B cell (primary cell): ENCODE measurements at places on chromosomes 12 and 14. TPM values are rescaled to one million over a fixed set of nuclear protein-coding genes. Genes with fewer than 3 reads are reported as not detected.

Gene BHLHE41
- 1.7 and 12.0 TPM in 2 replicates for polyA plus RNA-seq

Gene MUCL1
- polyA plus RNA-seq = not detected in 2 replicates

Gene MON2
- 15.3 and 18.9 TPM in 2 replicates for polyA plus RNA-seq

Gene AQP2
- not detected in 2 replicates for polyA plus RNA-seq

Gene B4GALNT1
- 0.04 and 0.12 TPM in 2 replicates for polyA plus RNA-seq

Gene PZP
- polyA plus RNA-seq = not detected in 2 replicates

Gene CAPRIN2
- polyA plus RNA-seq = 24.5 and 31.3 TPM in 2 replicates

Gene MORN3
- 0.22 and 0.45 TPM in 2 replicates for polyA plus RNA-seq

Gene RD3L
- not detected in 2 replicates for polyA plus RNA-seq

Gene WIF1
- not detected in 2 replicates for polyA plus RNA-seq

Gene KRT83
- polyA plus RNA-seq = not detected in 2 replicates

- DNase-seq = no peak
Measured at GRCh38 chr14:47949006-47949405, 273.6 kb upstream of the MDGA2 start.

- no peak for DNase-seq
Measured at GRCh38 chr12:5437182-5437583, 5.3 kb downstream of the NTF3 start.

- DNase-seq = no peak
Measured at GRCh38 chr12:53427905-53428594, 4.4 kb downstream of the AMHR2 start.

- no peak for DNase-seq
Measured at GRCh38 chr14:29668201-29668600, 259.4 kb downstream of the PRKD1 start.

DNA sequence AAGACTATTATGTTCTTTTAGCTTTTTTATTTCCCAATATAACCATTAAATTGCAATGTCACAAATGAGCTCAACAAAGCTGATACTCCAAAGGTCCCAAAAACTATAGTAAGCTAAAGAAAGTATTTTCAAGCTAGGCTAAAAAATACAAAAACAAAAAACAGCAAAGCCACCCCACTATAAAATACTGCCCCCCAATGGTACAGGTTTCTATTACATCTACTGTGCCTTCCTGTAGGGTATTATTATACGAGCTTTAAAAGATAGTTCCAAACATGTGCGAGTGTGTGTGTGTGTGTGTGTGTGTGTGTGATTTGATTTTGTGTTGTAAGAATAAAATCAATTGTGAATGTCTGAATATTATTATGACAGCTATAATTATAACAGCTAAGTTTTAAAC lies 1.1 kb downstream of the IFNG start:
- peak; percentile 33 for DNase-seq

DNA sequence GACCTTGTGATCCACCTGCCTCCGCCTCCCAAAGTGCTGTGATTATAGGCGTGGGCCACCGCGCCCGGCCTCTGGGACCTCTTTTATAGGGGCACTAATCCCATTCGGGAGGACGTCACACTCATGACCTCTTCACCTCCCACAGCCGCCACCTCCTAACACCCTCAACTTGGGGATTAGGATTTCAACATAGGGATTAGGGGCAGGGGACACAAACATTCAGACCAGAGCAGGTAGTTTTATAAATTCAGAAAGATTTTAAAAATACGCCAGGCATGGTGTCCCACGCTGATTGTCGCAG lies 49.4 kb downstream of the TPCN1 start:
- no peak for DNase-seq

GRCh38 chr14:104352493-104353220 lies 214.3 kb downstream of the KIF26A start:
- DNase-seq = no peak

GRCh38 chr12:49111206-49111605 lies 559 bp upstream of the LMBR1L start:
- no peak for DNase-seq

DNA sequence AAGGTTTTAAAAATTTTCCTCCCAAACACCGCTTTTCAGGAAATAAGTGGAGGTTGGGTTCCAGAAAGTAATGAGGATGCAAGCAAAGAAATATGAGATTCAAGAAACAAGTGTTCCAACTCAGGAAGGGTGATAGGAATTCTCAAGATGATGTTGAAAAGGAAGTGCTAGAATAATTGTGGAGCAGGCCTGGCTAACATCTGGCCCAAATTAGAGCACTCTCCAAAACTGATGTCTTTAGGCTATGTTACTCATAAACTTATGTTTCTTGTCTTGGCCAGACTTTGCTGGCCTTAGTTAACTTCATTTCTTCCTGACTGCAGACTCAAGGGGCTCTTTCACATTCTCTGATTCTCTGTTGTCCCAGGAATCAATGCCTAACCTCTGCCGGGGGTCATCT lies 116.3 kb downstream of the TMTC3 start:
- no peak for DNase-seq

GRCh38 chr14:68366656-68367055 lies 426.2 kb downstream of the ZFP36L1 start:
- DNase-seq = no peak

GRCh38 chr14:55138091-55138490 lies 9.0 kb downstream of the LGALS3 start:
- DNase-seq = no peak

DNA sequence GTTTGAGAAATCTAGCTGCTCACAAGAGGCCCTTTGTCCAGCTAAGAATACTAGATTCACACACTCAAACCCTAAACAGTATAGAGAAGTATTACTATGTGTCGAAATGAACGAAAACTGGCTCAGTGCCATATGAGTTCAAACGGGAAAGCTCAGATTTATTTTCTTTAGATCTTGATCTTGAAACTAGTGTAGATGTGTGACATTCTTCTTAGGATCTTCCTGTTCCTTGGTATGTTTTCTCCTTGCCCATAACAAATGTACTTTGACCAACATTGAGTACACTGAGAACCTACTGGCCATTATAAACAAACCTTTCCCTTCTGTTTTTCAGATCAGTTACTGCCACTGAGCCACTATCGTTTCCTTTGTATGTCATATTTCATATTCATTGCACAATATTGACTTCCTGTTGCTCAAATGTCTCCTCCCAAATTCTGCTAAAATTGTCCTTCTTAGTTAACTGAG lies 21.3 kb downstream of the MYBPC1 start:
- peak; percentile 20 for DNase-seq

GRCh38 chr12:105946493-105946901 lies 192.3 kb downstream of the NUAK1 start:
- DNase-seq = no peak

DNA sequence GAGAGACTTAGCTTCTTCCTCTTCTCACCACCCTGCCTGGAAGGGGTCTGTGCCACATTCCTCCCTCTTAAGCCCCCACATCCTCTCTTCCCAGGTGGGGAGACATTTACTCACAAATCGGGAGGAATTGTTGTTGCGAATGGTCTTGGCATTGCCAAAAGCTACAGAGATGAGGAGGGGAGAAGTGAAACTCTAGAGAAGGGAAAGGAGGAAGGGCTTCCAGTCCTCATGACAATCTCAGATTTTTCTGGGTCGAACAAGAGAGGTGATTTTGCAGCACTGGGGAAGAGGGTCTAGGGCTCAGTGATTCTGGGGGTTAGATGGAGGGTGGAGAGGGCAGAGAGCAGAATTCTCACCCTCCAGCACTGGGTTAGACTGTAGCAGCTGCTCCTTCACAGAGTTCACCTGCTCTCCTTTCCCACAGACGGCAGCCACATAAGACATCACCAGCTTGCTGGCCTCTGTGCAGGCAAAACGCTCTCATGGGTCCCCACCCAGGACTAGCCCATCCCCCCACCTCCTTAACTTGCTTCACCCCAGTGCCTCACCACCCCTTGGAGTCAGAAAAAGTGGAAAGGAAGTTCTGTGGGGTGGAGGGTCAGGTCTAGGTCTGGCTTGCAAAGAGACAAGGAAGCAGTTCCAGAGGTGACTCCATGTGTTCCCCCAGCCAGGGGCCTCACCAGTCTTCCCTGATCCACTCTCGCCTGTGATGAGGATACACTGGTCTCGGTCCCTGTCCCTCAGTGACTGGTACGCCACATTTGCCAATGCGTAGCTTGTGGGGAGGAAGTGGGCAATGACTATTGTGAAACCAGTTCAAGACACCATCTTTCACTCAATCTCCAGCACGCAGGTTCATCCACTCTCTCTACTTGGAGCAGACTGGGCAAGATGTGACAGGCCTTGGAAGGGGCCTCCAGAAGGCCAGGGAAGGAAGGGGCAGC lies 2.7 kb downstream of the MYO1A start:
- DNase-seq = peak; percentile 50

- DNase-seq = no peak
Measured at GRCh38 chr12:52813885-52814709, at the start of gene KRT4. Gene KRT4, minus strand, starts transcription at chr12:52814116. Its CDS starts 58 bp downstream, at chr12:52814058.

GRCh38 chr12:124432376-124432775 lies 135.0 kb downstream of the NCOR2 start:
- no peak for DNase-seq

- no peak for DNase-seq
Measured at GRCh38 chr14:76133103-76133502, 18.6 kb upstream of the GPATCH2L start.

DNA sequence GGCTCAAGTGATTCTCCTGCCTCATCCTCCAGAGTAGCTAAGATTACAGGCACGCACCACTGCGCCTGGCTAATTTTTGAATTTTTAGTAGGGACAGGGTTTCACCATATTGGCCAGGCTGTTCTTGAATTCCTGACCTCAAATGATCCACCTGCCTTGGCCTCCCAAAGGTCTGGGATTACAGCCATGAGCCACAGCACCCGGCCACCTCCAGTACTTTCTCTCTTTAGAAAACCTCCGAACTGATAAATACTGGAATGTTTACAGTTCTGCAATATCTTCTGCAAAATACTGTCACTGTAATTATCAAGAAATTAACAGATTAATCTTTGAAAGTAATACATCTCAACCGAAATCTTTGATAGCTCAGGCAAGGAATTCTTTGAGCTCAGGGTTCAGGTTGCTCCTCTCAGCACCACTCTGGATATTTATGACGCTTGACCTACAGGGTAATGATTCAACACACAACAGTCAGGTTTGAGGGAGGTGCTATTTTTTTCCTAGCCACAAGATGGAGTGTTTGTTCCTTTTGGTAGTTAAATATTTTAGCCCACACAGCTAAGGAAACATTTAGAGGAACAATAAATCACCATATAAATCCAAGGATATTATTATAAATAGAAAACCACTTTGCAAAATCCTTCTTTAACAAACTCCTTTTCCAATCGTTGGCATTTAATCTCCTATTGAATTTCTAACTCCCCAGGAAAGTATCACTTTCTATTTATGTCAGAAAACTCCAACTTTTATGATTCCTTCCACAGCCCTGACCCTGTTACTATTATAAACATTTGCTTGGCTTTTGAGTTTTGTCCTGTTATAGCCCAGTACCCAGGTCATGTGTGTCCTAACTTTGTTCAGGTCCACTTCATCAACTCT lies 48.6 kb upstream of the GTF2A1 start:
- DNase-seq = peak; percentile 51

DNA sequence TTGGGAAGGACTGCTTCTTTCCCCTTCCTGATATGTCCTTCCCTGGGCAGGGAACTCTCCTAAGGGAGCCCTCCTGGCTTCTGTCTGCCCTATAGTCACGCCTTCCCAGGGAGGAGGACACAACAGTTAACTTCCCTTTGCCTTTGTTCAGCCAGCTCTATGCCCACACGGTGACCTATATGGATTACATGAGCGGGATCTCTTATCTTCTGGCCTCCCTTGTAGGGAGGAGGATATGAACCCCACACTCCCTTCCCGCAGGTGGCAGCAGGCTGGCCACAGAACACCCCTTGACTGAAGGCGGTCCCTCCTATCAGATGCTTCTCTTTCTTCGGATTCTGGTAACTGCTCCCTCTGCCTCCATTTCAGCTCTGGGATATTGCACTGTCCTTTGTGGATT lies 135.6 kb upstream of the MAX start:
- DNase-seq = no peak

- no peak for DNase-seq
Measured at GRCh38 chr14:50719911-50720759, 52.0 kb upstream of the SAV1 start.

GRCh38 chr12:114395755-114396152 lies 10.2 kb downstream of the TBX5 start:
- DNase-seq = no peak

DNA sequence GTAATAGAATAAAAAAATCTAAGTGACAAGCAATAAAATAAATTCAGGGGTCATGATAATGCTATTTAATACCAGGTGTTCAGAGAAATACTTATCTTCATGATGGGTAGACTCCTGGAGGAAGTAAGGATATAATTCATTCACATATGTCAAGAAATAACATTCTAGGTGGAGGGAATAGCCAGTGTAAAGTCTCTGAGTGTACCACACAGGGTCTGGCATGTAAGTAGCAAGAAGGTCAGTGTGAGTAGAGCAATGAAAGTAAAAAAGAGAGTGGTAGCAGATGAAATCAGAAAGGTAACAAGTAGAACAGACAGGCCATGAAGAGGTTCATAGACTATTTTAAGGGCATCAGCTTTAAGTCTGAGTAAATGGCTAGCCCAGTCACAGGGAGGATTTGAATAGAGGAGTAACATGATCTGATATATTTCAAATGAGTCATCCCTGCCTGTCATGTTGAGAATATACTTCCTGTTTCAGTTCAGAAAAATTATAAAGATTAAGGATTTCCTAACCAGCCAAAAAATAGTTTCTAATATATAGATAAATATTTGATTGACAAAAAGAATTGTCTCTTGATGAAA lies 519.9 kb downstream of the C12orf50 start:
- DNase-seq = no peak

- DNase-seq = no peak
Measured at GRCh38 chr12:88419794-88420193, 160.5 kb downstream of the KITLG start.

DNA sequence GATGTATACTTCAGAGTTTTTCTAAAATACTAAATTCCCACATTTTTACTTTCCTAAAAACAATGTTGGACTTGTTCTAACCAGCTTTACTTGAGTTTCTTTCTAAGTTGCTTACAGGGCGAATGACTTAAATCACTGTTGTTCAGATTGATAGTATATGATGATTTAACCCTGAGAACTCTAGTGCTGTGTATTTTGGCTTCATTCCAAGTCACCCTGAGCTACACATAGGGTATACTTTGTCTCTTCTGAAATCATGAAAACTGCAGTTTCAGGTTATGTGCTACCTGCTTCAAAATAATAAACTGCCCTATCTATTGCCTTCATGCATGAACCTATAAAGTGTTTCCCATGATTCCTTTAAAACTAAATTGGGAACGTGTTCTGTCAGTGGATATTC lies 162.5 kb upstream of the PDE3A start:
- no peak for DNase-seq

DNA sequence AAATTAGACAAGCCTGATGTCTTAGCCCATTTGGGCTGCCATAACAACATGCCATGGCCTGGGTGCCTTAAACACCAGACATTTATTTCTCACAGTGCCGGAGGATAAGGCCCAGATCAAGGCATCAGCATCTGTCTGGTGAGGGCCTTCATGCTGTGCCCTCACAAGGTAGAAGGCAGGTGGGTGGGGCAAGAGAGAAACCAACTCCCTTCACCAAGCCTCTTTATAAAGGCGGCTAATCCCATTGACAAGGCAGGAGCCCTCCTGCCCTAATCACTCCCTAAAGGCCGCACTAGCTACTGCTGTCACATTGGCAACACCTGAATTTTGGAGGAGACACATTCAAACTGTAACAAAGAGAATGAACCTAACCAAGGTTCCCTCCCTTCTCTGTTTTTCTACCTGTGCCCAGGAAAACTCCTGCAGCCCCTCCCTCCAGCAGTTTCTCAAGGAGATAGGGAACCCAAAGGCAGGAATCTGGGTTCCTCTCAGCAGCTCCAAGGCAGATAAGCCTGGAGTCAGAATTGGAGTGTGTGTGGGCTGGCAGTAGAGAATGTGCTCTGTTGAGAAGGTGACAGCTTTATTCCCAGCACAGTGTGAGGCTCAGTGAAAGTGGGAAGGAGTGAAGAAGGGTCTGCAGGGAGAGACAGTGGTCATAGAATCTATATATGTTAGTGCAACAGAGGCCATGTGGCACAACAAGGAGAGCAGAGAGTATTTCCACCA lies 21.7 kb upstream of the GPATCH2L start:
- DNase-seq = no peak
